Activated CD8-positive, alpha-beta memory T cell treated with anti-CD3 and anti-CD28 coated beads, Interleukin-2, amount 50 U/mL, for 4 hours (primary cell): ENCODE measurements at places on chromosomes 1 and 21.

DNA sequence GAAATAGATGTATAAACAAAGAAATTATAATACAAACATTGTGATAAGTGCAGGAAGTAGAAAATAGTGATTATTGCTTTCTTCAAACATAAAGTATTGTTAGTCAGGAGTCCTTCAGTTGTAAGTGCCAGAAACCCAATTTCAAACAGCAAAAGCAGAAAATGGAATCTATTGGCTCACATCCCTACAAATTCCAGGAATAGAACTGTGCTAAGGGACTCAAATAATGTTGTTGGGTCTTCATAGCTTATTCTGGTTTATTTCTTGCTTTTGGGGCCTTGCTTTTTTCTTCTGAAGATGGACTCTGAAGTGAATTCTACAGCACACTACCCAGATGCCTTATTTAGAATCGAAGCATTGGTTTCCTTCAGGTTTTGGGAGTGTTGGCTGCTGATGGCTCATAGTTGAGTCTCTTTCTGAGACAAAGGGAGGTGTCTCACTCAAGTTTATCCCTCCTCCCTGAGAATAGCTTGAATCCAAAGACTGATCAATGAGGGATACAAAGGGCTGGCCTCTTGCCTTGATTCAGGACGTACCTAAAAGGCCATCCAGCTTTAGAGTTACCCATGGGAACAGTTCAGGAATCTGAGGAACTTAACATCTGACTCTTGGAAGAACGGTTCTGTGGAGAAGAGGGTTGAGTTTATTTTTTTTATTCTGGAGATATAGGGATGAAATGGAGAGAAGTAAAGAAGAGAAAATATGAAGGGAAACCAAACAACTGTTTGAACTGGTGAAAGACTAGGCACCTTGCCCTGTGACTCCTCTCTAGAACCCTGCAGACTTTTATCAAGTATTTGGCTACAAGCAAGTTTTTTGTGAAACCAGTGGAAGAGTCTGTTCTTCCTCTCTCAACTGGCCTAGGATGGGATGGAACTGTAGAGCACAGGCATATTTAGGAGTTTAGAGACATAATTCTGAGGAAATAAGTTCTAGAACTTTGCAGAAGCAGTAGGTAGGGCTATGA lies 39.0 kb upstream of the ATG4C start:
- DNase-seq, result no peak

DNA sequence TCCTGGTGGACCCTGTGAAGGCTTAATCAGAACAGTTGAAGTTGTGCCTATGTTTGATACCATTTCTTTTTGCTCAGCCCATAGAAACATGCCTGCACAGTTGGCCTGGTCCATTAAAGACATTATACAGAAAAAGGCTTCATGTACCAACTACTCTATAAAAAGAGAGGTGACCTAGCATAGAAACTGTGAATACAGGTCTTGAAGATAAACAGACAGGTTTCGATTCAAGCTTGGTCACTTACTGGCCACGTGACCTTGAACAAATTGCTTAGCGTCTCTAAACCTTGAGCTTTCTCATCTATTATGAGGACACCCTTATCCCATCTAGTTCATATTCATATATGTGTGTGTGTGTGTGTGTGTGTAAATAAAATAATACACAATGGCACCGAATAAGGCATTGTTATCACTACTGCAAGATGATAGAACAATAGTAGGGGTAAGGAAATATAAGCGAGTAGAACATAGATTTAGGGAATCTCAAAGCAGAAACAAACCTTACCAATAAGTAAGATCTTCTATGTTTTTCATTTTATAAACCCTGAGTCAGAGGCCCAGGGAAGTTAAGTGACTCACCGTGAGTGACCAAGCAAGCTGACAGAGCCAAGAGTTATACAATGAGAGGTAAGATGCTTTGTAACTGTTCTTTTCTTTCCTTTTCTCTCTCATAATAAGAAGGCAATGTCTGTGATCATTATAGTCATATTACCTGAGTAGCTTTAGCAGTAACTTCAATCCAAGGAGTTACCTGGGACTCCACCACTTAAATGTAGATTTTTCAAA lies 476.8 kb upstream of the DEPDC1 start:
- no peak for DNase-seq

DNA sequence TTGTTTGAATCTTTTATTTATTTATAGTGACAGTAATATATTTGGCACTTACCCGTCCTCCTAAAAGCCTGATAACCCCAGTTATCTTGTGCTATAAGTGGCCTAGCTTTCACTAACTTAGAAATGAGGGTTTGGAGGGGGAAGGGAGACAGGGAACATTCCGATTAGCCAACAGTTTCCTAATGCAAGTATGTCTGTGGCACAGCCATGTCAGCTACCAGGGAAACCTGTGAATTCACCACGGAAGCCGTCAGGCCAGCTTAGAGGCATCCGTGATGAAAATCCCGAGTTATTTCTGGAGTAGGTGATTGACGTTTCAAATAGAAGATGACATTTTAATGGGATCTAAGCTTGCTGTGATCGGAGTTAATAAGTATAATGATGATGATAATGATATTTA lies 39.4 kb upstream of the BCL10 start:
- DNase-seq, result no peak

DNA sequence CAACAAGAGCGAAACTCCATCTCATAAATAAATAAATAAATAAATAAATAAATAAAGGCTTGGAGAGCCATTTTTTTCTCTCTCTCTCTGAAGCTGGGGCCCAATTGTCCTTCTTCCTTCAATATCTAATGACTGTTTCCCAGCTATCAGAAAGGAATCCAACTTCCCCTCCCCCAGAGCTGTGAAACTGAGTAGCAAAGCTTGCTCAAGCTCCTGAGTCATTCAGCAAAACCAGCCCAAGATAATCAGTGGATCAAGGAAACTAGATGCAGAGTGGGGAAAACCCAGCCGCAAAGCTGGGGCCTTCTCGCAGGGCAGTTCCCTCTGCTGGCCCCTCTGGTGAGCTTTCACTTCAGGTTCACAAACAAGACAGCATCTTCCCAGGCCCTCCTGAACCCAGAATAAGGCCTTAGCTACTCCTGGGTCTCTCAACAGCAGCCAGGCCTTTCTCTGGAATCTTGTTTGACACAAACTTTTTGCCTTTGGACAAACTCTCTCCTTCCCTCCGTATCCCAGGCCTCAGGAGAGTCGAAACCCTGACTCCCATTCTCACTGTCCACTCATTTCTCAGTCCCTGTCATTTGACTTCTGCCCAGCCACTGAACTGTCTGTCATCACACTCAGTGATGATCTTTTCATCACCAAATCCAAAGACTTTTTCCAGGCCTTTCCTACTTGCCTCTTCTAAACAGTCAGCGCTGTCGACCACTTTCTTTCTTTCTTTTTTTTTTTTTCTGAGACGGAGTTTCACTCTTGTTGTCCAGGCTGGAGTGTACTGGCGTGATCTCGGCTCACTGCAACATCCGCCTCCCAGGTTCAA lies 18.0 kb upstream of the PTP4A2 start:
- DNase-seq, result peak; percentile 69

DNA sequence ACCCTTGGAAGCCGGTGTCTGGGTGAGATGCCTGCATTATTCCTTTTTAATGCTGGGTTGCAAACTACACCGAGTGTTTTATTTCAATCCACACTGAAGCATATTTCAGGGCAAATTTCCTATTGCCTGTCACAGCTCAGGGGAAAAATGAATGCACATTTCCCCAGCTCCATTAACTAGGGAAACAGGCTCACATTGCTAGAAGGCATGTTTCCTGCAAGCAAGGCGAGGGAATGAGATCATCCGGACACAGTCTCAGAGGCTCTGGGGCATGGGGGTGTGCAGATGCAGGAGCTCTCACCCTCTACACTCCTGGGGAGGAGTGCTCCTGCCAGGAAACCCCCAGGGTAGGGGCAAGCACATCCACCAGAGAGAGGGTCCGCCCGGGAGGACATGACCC lies 24.6 kb downstream of the SYT2 start:
- DNase-seq, result no peak

- DNase-seq, result no peak
Measured at GRCh38 chr1:204181116-204181515, 15.0 kb upstream of the REN start.

DNA sequence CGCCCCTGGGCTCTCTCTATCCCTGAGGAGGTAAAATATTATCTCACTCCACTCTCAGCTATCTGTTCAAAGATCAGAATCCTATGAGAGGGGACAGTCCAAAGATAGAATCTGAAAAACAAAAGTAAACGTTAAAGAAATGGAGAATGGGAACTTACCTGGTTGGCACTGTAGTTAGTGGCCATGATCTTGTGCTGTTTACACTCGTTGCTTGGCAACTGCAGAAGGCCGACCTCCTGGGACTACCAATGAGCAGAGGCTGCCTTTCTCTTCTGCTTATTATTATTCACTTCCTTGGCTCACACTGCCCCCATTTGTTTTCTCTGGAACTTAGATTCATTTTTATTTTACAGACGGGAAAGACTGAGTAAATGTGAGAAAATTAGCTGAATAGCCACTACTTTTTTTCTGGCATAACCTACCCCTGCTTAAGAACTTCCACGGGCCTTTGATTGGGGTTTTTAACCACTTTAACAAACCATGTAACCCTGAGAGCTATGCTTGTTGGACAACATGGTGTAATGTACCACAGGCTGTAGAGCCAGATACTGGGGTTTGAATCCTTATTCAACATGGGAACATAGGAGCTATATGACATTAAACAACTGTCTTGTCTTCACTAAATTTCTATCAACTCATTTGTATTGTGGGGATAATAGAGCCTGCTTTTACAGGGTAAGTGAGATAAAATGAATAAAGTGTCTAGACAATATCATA lies at the start of gene CFAP126:
Gene CFAP126, minus strand, starts transcription at position 193 of the 717 bp plus-strand sequence. Its CDS starts 8 bp downstream, at position 185.
- peak; percentile 27 for DNase-seq

DNA sequence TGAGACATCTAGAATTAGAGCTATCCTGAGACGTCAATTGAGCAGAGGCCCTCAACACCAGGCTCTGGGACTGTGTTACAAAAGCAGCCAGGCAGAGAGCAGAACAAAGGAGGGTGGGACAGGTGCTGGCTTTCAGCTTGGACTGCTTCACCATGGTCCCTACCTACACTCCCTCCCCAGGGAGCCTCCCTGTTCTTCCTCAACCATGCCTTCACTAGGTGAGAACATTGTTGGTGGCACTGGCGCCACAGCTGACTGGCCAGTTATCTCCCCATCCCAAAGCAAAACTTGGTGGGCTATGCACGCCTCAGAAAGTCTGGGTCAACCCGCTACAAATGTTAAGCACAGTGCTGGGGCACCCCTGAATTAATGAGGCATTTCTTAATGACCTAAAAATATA lies 87.8 kb downstream of the NMNAT2 start:
- DNase-seq, result no peak

DNA sequence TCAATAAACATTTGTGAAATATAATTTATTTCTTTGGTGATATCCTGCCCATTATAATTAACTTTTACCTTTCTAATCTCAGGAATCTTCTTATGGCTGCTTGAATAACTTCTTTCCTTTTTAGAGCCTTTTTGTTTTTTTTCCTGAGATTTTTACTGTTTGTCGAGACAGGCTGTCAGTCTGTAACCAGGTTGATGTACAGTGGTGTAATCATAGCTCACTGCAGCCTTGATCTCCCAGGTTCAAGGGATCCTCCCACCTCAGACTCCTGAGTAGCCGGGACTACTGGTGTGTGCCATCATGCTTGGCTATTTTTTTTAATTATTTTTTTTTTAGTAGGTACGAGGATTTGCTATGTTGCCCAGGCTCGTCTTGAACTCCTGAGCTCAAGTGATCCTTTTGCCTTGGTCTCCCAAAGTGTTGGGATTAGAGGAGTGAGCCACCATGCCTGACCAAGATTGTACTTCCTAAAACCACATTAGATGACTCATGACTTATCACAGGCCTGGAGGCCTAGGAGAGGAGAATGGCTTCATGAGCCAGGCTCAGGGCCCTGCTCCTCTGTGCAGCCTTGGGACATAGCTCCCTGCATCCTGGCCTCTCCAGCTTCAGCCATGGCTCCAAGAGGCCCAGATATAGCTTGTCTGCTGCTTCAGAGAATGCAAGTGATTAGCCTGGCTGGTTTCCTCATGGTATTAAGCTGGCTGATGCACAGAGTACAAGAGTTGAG lies 48.6 kb downstream of the CTH start:
- DNase-seq, result no peak

DNA sequence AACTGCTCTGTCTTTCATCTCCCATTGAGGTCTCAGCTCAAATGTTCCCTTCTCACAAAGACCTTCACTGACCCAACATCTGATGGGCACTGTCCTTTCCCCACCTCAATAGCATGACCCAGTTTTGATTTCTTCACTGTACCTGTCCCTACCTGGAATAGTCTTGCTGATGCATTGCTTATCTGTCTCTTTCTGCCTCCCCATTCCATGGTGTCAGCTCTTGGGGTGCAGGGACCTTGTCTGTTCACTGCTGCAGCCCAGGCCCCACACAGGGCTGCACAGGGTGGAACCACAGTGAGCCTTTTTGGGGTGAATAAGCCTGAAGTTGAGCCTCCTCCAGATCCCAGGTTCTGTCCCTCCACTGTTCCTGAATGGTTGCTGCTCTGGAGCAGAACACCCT lies 414.9 kb downstream of the PTPRU start:
- no peak for DNase-seq

- no peak for DNase-seq
Measured at GRCh38 chr1:156502894-156503697, 2.5 kb upstream of the MEF2D start.

DNA sequence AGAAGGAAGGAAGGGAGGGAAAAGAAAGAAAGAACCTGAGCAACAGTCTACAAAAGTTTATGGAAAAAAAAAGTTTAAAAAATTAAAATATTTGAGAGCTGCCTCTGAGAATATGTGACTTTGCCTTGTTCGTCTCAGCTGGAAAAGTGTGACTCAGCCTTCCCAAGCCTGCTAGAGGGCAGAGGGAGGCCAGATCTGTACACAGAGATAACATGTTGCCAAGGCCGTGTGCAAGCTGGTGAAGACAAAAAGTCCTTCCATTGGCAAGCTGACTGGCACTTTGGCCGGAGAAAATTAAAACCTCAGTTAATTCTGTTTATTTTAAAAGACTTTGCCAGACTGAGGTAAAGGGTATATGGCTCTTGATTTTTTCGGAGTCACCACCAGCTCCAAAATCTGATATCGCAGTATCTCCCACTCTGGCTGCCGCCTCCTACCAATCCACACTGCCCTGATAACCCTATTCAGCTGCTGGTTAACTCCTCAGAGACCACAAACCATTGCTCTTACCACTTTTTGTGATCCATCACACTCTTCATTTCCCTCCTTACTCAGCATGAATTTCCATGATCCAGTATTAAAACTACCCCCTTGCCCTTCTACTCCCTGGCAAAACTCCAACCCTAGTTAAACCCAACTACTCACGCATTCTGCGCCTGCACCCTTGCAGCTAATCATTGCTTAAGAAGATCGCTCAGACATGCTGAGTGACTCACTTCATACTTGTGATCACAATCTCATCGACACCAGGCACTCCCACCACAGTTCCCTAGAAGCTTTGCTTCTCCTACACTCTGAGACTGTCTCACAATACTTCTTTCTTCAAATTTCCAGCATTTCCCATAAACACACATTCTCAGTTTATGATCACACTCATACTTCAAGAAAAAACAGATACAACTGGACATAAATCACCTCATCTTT lies 5.7 kb upstream of the PPP1R15B start:
- DNase-seq, result peak; percentile 25

DNA sequence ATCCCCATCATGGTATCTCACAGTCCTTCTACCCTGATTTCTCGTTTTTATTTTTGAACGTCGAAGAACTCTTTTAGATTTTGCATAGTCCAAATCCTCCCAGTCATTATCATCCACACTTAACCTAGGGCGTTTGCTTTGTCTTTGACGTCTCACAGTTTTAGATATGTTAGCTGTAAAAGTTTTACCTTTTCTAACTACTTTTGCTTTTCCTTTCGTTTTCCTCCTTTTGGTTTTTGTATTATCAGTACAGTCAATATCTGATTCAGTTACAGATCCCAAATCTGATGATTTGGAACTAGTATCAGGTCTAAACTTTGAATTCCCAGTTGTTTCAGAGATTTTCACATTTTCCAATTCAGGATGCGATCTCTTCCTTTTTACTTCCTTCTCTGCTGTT lies 13.1 kb upstream of the PSMG1 start:
- DNase-seq, result no peak
